ENCODE measurements at places on chromosomes 6 and 20.
A peak's percentile ranks its signal among the peaks of the same experiment; 100 is the strongest.

GRCh38 chr20:39658662-39659409, 696.7 kb downstream of the DHX35 start:
- no peak for DNase-seq

DNA sequence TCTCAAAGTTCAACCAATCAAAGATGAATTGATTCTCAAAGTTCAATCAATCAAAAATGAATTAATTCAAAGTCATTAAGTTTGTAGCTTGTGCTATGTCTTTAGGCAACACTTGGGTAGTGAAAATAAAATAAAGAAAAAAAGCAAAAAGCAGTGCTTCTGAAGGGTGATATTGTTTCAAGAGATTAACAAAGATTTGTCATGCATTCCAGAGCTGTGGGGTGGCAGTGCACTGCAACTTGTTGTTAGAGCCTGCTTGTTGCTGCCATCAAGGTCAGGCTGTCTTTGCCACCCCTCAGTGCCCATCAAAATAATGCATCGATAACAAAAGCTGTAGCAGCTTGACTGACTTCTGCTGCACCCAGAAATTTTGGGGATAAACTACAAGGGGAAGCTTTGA, 128.6 kb downstream of the RNF144B start:
- no peak for DNase-seq

DNA sequence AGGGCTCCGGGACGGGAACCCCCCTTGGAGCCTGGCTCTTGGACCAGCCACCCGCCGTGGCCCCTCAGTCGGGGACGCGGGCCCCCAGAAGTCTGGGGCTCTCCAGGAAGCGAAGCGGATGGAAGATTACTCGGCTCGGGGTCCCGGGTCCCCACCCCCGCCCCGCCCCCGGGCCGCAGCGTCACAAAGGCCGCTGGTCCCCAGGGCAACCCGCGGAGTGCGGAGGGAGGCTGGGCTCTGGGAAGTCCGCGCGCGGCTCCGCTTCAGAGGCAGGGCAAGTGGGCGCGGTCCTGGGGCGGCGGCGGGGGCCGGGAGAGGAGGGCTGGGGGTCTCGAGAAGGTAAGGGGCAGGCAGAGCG, at the start of gene FNDC11:
FNDC11 (plus strand) TSS at position 227 of the 358 bp plus-strand sequence. CDS start 1,505 bp downstream, outside the sequence.
- DNase-seq = no peak

DNA sequence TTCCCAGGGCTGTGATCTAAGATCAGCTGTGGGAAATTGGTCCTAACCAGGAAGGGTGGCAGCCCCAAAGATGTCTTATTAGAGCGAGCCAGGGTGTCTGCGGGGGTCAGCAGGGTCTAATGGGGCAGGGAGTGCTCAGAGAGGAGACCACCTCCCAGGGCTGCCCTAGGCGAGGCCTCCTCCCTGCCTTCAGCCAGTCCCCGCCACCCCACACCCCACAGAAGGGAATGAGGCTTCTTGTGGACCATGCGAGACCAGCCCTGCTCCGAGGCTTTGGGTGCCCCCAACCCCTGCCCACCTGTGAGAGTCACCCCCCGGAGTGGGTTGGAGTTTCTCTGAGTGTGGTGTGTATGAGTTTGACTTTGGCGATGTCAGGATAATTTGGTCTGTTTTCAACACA, 37.8 kb downstream of the SYNJ2 start:
- DNase-seq = no peak

DNA sequence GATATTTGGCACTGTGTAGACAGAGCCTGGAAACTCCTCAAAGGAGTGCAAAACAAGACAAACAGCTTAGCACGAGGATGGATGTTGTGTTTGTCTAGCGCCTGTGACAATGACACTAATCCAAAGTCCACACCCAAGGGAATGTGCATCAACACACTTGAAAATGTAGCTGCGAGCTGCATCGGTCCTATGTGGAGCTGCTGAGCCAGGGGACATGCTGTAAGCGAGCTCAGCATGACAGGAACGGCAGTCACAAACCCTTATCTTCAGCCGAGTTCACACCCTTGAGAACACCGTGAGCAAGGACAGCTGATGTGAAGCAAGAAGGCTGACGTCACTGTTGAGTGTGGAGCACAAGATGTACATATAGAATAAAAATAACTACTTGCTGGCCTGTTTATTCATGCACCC, 684.3 kb downstream of the QKI start:
- no peak for DNase-seq

- DNase-seq = no peak
Measured at GRCh38 chr6:25202504-25202903, 76.7 kb upstream of the CARMIL1 start.

- no peak for DNase-seq
Measured at GRCh38 chr20:3854462-3854871, 7.8 kb downstream of the MAVS start.

DNA sequence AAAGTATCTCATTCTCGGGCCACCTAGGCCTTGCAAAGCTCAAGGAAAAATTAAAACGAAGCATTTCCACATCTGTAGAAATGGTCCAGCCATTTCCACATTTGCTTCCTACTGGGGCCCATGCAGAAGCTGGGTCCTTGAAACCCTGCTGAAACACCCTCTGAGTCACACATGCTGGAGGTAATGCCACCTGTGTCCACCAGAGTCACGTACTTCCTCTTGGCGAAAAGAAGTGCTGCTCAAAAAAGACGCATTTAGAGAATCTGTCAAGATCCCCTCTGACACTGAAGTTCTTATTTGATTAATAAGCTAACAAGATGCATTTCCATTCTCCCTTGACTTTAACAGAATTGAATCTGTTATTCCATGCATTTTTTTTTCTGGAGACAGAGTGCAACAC, 423.2 kb downstream of the PREX1 start:
- no peak for DNase-seq

DNA sequence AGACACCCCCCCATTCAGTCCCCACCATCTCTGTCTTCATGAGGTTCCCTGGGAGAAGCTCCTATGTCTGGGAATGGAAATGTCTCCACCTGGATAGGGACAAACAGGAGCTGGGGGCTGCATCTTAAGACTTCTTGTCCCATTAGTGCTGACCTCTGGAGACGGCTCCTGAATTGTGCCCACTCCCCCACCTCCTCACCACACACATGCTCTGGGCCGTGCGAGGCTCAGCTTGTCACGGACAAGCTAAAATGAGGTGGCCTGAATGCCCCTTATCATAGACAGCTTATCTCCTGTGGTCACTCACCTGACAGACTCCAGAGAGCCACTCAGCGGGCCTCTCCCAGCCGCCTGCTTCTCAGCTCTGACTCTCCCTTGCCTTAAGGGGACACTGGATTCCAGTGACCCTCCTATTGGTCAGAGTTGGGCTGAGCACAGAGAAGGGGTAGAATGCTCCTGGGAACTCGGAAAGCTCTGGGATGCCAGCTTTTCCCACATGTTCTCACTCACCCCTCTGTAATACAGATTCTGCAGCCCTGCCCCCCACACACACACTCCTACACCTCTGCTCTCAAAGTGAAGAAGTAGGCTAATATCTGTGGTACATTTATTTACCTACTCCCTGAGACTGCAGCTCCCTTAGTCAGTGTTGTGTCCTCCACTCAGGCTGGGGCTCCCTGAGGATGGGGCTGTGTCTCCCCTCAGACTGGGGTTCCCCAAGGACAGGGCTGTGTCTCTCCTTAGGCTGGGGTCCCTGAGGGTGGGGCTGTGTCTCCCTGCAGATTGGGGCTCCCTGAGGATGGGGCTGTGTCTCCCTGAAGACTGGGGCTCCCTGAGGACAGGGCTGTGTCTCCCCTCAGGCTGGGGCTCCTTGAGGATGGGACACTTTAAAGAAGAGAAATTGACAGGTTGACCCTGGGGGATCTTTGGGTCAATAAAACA, 167.5 kb downstream of the VEGFA start:
- DNase-seq = no peak

GRCh38 chr6:89874438-89874837, 19.8 kb upstream of the GJA10 start:
- no peak for DNase-seq

- DNase-seq = no peak
Measured at GRCh38 chr6:12892151-12892550, 175.6 kb downstream of the PHACTR1 start.

GRCh38 chr20:48395816-48396546, 431.8 kb downstream of the PREX1 start:
- peak; percentile 80 for DNase-seq

DNA sequence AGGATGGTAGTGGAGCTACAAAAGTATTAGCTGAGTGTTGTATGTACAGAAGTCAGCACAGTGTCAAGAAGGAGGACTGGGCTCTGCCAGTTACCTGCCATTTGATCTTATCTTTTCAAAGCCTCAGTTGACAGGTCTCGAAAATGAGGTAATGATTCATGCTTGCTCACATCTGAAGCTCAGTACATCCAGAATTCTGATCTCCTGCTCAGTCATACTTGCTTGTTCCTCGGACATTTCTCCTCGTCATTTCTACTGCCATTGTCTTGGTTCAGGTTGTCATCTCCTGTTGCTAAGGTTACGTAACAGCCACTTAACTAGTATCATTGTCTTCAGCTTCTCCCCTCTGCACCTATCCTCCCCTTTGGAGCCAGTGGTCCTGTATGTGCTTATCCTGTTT, 89.5 kb downstream of the SLX4IP start:
- no peak for DNase-seq

DNA sequence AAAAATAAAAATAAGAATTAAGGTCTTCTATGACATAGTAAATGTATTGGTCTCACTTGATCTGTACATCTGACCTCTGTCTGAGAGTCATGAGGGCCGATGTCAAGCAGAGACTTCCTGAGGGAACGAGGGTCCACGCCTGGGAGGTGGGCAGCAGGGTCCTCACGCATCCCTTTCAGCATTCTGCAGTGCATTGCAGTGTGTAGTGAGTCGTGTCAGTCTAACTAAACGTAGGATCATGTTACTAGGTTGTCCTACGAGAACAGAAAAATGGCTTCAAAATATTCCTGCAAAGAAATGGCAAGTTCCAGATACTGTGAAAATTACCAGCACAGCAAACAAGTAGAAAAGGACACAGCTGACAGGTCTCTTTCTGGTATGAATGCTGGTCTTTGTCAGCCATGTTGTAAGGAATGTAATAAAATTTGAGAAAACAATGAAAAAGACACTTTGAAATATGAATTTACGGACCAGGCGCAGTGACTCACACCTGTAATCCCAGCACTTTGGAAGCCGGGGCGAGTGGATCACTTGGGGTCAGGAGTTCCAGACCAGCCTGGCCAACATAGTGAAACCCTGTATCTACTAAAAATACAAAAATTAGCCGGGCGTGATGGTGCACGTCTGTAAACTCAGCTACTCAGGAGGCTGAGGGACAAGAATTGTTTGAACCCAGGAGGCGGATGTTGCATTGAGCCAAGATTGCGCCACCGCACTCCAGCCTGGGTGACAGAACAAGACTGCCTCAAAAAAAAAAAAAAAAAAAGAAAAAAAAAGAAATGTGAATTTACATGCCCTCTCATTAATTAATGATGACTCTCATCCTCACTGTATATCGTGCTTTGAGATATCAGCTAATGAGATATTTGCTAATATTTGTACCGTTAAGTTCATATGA, 2.4 kb upstream of the AHCY start:
- DNase-seq = no peak

DNA sequence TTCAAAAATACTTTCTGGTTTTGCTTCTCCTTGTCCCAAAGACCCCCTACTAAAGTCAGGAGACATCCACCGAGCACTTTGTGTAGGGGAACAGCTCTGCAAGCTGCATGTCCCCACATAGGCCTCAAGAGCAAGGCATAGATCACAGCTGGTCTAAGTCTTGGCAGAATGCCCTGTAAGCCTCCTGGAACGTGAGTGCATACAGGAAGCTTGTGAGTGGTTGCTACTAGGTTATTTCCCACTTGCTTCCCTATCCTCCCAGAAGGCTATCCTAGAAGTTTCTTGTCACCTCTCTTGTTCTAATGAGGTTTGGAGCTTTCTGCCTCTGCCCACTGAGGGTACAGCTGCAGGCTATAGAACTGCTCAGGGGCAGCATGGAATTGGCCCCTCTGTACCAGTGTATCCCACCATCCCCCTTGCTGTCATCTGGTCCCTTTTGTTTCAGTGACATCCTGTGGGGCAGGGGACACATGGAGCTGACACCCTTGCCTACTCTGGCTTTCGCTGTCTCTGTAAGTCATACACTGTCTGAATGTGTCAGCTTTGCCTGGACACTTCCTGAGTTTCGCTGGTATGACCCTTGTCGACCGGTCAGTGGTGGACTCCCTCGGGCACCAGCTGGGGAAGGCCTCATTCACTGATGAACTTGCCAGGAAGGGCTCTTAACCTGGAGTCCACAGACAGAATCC, 35.6 kb upstream of the KCNK16 start:
- DNase-seq = peak; percentile 89

DNA sequence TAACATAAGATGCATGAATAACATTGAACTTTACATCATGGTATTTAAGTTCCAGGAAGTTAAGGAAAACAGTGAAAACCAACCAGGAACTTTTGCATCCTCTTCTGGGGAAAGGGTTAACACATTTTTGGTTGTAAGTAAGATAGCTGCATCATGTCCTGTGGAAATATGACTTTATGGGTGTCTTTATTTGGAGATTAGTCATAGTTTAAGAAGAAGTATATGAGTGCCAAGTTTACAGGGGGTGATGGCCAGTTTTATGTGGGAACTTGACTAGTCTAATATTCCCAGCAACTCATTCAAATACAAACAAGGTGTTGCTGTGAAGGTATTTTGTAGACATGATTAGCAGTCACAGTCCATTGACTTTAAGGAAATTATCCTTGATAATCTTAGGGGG, 78.0 kb downstream of the PDE10A start:
- no peak for DNase-seq

DNA sequence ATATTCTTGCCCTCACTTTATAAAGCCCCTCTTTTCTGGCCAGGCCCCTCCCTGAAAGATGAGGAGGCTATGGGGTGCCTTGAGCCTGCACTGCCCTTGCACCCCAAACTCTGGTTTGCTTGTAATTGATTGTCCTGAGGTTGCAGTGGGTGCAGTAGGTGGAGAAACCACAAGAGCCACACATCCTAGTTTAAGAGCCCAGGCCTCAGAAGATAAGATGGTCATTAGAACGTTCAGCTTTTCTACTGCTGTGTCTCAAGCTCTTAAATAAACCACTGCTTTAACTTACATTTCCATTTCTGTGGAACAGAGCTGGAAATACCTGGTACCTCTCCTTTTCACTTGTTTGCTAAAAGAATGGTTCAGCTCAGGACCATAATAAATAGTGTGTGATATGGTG, 9.0 kb downstream of the MRAP2 start:
- no peak for DNase-seq

DNA sequence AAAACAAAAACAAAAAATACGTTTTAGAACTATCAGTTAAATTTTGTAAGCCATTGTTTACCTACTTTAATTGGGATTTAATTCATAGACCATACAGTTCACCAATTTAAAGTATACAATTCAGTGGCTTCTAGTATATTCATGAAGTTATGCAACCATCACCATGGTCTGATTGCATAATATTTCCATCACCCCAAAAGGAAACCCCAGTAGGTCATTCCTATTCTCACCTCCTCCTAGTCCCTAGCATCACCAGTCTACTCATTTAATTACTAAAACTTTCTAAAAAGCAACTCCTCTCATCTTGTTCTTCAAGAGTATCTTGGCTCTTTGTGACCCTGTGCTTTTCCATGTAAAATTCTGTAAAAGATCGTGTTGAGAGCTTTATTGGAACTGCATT, 60.2 kb downstream of the ASXL1 start:
- no peak for DNase-seq

- DNase-seq = no peak
Measured at GRCh38 chr6:16222826-16223225, 15.6 kb upstream of the GMPR start.

Data from NCI-H524 (cell line).